Mucosa of descending colon (tissue), 3 donors: ENCODE measurements at places on chromosomes 11 and 22.

DNA sequence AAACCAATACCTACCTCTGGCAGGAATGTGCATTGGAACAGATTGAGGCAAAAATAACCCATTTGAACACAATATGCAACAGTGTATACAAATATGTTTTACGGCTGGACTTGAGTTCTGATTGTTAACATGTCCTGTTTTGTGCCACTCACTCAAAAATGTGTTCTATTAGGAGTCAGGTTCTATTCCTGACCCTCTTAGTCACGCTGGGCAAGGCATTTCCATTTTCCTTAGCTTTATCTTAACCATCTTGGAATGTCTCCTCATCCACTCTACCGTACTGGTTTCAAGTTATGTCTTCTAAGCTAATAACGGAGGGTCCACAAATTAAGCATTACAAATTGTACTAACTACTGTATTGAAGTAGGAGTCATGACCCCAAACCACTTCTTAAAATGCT is 78.6 kb downstream of the MAML2 start:
- no peak for DNase-seq

- DNase-seq: no peak
These were observed 57.9 kb downstream of the SC5D start for GRCh38 chr11:121350314-121351082.

- DNase-seq: no peak
These were observed 54.1 kb downstream of the SHANK2 start for GRCh38 chr11:71198141-71198822.

GRCh38 chr11:10326012-10326964 is 21.4 kb downstream of the ADM start:
- DNase-seq: peak; percentile 85

DNA sequence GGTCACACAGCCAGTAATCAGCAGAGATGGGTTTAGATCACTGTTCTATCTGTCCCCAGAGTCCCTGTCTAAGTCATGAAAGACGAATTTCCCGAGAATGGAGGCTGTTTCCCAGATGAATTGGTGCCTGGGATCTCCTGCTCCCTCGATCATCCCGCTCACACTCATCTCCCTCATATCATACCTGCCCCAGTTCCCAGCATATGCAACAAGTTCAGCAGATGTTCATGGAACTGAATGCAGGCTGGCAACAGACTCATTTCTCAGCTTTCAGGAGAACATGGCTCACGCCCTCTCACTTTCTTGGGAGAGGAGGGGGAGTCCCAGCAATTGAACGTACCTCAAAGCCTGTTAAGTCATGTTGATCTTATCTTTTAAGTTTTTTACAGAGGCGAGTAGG is 22.1 kb downstream of the CD6 start:
- DNase-seq: no peak

- DNase-seq: no peak
These were observed 16.6 kb downstream of the PAX6 start for GRCh38 chr11:31794548-31794947.

DNA sequence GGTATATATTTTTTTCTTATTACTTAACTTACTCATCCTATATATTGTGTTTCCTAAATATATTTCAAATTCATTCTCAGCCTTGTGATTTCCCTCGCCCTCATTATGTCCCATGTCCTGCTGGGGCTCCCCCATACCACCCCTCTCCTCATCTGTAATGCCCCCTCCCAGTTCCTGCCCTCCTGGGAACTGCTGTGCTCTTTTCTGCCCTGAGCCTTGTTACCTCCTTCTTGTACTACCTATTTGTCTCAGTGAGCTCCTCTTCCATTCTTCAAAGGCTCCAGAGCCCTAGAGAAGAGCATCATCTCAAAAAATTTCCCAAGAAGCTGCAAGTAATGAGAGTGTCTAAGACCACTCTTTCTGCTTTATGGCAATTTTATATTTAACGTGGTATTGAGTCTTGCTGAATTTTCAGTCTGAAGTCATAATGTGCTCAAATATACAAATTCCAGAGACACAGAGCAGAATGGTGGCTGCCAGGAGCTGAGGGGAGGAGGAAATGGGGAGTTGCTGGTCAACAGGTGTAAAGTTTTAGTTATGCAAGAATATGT is 66.5 kb upstream of the TOP3B start:
- DNase-seq: no peak
